ENCODE measurements at places on chromosomes 16 and 17.

DNA sequence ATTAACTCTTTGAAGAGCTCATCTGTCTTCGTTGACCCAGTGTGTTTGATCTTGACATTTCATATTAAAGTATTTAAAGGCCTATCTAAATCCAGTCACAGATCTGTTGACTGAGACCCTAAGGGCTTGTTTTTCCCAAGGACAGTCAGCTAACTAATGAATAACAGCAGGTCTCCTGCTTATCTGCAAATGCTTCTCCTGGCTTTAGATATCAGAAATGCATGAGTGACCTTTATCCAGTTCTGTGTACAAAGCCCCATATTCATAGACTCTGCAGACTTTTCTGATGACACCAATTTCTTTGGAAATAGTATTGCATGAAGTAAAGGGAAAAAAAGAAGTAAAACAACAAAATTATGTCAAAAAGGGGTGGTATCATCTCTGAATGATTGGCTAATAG is 70.3 kb downstream of the YPEL2 start:
- no peak for DNase-seq

DNA sequence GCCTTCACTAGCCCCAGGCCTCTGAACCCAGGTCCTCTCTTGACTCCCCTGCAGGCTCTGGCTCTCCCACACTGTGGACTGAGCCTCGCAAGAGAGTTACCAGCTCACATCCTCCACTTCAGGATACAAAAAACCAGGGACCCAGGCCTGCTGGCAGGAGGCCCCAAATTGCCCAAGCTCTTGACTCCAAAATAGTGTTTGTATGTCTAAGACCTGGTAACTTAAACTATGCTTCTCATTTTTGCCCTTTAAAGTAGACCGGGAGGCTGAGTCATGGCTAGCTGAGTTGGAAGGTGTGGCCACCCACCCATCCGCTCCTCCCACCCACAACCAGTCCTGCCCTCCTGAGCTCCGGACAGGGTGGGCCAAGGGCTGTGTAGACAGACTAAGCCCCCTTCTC is 250.0 kb downstream of the SOX9 start:
- no peak for DNase-seq

DNA sequence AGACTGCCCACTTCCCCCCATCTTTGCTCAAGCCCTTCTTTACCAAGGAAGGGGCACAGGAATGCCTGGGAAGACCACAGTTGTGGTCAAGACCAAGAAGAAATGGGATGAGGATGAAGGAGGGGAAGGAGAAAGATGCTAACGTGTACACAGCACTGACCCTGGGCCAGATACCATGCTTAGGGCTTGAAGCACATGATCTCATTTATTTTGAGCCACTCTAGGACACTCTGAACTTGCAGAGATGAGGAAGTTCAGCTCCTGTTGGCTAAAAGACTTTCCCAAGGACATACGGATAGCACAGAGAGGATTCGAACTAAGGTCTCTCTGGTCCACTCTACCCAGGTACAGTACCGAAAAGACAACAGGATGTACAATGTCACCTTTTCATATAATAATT is 42.6 kb downstream of the PIK3R5 start:
- DNase-seq: no peak

DNA sequence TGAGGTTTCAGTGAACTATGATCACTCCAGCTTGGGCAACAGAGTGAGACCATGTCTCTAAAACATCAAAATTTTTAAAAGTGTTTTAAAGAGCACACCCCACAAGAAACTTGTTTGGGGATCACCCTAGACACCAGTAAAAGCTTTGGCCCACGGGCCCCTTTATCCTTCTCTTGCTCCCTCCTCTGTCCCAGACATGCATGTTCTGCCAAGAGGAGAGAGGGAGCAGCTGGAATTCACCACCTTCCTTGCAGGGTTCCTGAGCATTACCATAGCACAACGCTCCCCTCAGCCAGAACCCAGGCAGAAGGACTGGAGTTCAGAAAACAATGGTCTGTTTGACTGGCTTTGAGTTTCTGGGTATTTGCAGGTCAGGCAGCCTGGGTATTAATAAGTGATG is 214.3 kb upstream of the CDH5 start:
- DNase-seq: no peak

GRCh38 chr16:69100071-69100691 is 5.3 kb upstream of the HAS3 start:
- peak; percentile 27 for DNase-seq

GRCh38 chr17:80119839-80120238 is 18.5 kb downstream of the GAA start:
- DNase-seq: no peak

GRCh38 chr17:13940858-13941665 is 128.2 kb upstream of the COX10 start:
- DNase-seq: no peak

Data from NCI-H1436 (cell line).